Stimulated activated CD4-positive, alpha-beta T cell treated with anti-CD3 and anti-CD28 coated beads, Interleukin-4, amount 100 ng/mL, for 4 hours (primary cell): ENCODE measurements at places on chromosomes 11 and 22.

DNA sequence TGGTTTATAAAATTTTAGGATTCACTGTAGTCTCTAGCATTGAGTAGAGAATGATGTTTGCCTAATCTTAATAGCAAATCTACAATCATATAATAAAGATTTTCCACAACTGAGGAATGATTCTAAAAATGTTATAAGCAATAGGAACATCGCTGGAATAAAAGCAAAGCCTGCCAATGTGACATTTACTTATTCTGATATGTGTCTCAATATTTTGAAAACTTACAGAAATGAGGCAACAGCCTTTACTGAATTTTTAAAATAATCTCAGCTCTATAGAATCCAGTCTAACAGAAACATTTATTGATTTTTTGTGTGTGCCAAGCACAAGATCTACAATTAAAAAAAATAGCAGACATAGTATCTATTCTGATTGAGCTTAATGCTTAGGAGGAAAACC is 303.7 kb upstream of the CCDC179 start:
- no peak for DNase-seq

DNA sequence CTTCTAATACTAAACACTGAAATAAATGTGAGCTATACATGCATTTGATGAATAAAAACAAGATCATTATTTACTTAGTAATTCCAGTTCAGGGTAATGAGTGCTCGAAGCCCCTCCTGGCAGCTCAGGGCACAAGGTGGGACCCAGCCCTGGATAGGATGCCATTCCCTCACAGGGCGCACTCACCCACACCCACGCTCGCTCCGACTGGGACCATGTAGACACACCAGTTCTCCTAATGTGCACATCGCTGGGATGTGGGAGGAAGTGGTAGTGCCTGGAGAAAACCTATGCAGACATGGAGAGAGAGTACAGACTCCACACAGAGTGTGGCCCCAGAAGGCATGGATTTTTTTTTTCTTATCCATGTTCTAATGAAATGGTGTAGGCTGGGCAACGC is 44.5 kb upstream of the RASSF10 start:
- no peak for DNase-seq

DNA sequence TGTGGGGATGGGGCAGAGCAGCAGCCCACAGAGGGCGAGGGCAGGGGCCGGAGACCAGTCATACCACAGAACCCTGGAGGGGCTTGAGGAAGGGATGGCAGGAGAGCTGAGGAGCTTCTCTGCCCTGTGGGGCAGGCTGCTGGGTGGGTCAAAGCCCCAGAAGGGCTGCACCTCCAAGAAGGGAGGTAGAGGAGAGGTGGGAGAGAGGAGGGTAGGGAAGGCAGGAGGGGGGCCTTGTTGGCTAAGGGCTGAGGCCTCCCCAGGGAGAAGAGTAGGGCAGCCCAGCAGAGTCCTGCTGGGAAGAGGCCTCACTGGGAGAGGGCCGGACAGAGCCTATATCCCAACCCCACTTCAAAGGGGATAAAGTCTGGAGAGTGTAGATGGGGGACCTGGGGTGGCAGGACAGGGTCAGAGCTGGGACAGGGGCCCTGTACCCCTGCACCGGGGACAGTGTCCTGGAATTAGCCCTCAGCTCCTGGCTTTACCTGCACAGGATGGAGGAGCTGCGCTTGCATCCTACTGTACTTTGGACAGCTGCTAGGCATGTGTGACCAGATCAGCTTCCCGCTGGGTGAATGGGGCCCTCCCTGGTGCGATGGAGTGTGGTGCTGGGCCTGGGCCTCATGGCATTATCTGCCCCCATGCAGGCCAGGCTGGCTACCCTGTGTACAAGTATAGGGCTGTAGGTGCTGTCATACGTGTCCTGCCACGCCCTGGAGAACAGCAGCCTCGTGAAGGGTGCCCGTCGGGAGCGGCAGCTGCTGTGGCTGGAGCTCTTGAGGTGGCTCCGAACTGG is 7.3 kb downstream of the DGCR6L start:
- DNase-seq, result no peak

DNA sequence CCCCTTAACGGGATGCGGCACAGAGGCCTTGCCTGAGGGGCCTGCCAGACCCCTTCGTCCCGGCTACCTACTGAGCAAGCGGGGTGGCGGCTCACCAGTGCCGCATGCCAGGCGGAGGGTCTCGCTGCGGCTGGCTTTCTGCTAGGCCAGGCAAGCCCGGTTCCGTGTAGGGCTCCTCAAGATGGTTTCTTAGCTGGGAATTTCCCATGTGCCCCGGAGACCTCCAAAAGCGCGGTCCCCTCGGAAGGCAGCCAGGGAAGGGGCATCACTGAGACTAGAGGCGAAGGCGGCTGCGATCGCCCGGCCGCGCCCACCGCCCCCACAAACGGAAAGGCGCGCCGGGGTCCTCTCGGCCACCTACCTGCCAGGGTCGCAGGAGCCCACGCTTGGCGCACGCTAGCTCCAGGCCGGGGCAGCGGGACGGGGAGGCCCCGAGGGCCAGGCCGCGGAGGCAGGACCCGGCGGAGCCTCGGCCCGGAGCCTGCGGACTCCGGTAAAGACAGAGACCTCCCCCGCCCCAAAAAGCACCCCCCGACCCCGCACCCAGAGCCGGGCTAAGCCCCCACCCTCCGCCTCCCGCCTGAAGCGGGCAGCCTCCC is 23.8 kb downstream of the MICAL3 start:
- DNase-seq, result peak; percentile 21
